NCI-H2227 treated with DMSO at 0.1 percent for 48 hours (cell line): ENCODE measurements at places on chromosomes 2 and 18.

DNA sequence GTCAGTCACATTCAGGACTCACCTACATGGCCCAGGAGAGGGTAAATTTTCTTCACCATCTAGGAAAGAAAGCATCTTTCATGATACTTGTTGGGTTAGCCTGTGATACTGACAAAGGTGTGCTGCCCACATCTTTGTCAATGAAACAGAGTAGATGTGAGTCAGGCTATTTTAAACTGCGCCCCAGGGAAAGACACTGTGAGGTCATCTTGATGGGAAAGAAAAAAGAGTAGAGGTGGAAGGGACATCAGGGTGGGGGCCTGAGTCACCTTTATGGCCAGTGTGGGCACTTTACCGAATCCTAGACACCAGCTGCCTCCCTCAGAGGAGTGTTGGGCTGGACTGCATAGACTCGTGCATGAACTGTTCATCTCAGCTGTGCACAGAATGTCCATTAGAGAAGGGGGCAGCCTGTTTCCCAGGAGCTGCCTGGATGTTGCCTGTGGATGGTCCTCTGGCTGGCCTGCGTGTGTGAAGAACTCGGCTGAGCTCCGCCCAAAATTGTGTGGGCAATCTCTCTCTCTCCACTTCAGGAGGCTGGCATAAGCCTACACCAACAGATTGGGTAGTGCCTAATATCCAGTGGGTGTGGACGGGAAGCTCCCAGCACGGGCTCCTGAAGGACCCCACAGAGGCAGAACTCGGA lies 278.7 kb upstream of the PXDN start:
- no peak for DNase-seq

DNA sequence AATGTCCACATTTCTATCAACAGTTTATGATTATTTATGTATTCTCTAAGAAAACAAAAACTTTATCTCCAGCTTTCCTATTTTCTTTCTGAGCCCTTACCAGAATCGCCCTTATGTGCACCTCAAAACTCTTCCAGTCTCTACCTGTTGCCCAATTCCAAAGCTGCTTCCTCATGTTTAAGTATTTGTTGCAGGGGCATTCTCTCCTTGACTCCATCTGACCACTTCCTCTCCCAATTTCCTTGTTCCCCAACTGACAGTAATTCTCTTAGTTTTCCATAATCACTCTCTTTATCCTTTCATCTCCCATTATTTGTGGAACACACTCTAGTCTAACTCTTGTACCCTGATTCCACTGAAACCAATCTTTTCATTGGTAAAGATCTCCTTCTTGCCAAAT lies 105.4 kb upstream of the RBBP8 start:
- DNase-seq, result no peak

GRCh38 chr2:191778041-191778440 lies 68.8 kb downstream of the CAVIN2 start:
- no peak for DNase-seq

GRCh38 chr2:23268467-23269263 lies 116.3 kb upstream of the KLHL29 start:
- no peak for DNase-seq

DNA sequence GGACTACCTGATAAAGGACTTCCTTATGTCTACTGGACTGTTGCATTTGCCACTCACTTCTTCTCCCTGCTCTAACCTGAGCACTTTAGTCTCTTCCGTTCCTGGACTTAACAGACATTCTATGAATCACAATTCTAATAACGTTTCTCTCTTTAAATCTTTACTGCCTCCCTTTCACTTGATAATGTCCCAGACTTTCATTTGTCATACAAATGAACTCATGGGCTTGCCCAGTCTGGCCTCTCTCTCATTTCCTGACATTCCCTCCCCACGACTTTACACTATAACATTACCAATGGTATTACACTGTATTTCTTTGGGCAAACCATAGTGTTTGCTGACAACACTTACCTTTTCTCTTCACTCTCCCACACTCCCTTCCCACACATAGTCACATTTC lies 540.7 kb upstream of the TMEFF2 start:
- DNase-seq, result no peak

GRCh38 chr2:241686650-241687425 lies at the start of gene DTYMK:
TSS of gene DTYMK (minus strand) at chr2:241686815. CDS start at chr2:241686783, 32 bp downstream.
- DNase-seq, result peak; percentile 97

DNA sequence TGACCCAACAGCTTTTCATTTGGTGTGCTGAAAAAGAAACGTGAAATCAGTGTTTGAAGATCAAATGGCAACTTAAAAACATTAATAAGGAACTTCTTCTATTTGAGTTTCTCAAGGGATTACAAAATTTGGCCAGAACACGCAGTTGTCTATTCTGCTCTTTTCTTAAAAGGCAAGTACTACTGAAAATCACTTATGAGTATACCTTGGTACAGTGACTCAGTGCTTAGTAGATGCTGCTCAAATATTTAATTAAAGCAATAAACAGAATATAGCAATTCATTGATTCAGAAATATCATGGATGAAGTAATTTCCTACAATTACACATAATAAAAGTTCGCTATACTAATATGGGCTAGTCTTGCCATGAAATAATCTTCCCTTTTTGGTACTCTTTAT lies 38.2 kb upstream of the MCM6 start:
- no peak for DNase-seq
